ENCODE measurements at places on chromosomes 1 and 21.

- DNase-seq, result no peak
Observed at GRCh38 chr1:2633936-2634491, 1.2 kb upstream of the MMEL1 start.

DNA sequence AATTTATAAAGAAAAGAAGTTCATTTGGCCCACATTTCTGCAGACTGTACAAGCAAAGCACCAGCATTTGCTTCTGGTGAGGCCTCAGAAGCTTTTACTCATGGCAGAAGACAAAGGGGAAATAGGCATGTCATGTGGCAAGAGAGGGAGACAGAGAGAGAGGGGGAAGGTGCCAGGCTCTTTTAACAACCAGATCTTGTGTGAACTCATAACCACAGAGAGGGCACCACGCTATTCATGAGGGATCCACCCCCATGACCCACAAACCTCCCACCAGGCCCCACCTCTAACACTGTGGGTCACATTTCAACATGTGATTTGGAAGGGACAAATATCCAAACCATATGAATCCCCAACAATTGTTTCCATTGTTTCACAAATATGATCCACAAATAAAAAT, 467.9 kb downstream of the SIPA1L2 start:
- no peak for DNase-seq

DNA sequence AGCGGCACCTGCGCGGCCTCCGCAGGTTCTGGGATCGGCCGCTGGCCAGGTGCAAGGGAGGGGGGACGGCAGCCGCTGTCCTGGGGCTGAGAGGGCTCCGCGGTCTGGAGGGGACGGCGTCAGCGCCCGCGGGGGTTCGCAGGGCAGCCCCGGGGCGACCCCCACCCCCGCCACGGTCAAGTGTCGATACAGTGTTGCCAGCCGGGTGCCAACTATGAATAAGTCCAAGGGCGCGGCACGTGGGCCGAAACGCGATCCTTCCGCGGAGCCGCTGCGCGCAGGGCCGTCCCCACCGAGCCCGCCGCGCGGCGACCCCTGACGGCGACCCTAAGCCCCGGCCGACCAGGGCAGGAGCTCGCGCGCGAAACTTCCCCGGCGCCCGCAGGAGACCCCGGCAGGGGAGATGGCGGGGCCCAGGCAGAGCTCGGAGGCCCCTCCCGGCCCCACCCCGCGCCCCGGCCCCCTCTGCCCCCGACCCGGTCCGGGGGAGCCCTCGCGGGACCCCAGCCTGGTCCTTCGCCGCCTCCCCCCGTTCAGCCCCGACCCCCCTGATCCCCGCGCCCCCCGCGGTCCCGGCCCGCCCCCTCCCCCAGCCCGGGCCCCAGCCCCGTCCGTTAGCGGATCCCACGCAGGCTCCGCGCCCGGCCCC, 586 bp upstream of the AGPAT3 start:
- peak; percentile 74 for DNase-seq

DNA sequence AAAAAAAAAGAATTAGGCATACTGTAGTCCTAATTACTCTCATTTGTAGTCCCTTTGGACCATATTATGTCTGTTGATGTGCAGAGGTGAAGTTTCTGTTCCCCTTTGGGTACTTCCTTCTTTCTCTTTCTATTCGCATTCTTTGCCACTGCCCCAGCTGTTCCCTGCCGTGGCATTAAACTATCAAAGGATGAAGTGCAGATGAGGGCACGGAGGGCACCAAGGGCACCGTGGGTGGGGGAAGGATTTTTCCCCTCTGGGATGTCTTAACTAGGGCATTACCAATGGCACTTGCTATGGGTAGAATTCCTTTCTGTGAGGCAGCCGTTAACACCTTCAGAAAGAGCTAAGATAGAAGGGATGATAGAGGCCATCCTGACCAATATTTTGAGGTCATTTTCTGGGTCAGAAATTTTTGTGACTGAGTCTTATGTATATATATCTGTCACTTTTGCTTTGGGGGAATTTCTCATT, 4.9 kb upstream of the MAPKAPK2 start:
- DNase-seq, result peak; percentile 91

- no peak for DNase-seq
Observed at GRCh38 chr1:173749137-173749536, 34.4 kb downstream of the KLHL20 start.

GRCh38 chr1:45952072-45952471, 148.7 kb downstream of the MAST2 start:
- DNase-seq, result no peak

DNA sequence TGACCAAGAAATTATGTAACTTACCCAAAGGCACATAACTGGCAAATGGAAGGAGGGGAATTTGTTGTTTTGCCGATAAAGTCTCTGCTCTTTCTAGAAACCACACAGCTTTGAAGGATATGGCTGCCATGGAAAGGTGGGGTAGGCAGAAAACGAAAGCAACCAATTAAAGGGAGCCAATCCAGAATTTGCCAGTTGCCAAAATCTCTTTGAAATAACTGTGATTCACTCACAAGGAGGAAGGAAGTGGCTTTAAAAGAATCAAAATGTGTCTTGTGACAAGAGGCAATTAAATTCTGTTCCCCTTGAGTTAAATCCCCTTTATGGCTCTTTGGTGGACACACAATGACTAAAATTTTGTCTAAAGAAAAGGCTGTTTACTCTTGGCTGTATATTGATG, 61.2 kb upstream of the CCDC190 start:
- DNase-seq, result peak; percentile 56

- no peak for DNase-seq
Observed at GRCh38 chr1:229999004-229999670, 67.9 kb upstream of the GALNT2 start.

GRCh38 chr1:6788946-6789345, 3.7 kb downstream of the CAMTA1 start:
- DNase-seq, result no peak

DNA sequence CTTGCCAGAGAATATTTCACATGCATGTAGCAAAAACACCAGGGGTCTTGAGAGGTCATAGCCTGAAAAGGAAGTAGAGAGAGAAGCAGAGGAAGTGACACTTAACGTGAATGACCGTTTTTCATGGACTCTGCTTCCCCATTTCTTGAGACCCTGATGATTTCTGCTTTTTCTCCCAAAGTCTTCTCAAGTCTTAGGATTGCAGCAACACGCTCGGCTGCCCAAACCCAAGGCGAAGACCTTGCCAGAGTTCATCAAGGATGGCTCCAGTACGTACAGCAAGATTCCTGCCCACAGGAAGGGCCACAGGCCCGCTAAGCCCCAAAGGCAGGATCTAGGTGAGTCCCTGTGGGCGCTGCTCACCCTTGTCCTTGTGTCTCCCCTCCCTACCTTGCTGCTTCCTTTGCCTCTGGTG, 12.8 kb downstream of the THEMIS2 start:
- DNase-seq, result peak; percentile 95

DNA sequence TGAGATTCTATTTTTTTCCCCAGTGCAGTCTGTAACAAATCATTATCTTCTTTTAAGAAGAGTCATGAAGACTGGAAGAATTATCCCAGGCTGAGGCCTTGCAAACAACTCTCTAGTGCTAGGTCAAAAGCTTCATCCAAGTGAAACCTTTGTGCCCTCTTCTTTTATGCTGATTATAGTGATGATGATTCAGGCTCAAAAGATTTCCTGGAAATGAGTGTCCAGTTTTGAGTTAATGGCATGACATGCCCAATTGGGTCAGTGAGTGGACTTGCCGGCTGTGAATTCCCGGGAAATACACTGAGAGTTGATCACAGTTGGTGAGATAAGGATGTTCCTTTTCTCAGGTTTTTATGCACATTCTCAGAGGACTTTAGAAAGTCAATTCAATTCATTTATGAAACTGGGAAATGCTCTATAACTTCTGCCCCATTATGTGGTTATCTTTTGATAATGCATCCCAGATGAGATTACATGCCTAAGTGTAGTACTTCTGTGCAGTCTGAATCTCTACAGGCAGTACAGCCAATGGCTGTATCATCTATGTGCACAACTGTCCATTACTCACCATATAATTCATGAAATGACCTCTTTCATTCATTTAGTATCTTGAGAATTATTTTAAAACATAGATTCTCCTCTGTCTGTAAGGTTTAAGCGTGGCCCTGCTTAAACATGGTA, 66.2 kb downstream of the S1PR1 start:
- DNase-seq, result peak; percentile 68

DNA sequence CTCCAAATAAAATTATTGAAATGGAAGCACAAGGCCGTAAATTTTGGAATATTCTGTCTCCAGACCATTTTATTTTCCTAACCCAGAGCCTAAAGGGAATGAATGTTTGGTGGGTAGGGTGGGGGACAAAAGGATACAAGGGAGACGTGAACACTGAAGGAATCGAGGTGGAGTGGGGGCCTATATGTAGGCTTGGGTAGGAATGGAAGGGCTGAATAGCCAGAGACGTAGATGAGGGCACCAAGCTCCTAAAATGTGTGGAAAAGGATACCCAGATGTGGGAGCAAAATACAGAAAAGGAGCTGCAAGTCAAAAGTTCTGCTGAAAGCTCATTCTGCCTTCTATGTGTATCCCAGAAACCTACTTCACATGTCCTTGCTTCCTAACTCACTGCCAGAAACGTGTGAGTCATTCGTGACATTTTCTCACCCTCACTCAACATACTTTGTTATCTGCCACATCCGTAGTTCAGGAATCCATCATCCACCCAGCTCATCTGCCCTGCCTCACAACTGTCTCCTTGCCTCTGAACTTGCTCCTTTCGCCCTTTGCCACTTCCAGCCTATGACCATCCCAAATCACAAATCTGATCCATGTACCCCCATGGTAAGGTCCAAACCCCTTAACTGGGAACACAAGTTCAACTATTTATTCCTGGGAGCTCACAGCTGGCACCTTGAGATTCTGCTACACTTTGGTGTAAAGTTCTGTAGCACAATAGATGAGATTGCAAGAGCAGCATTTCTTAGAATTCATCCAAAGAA, 84.1 kb upstream of the PRDX6 start:
- DNase-seq, result no peak

DNA sequence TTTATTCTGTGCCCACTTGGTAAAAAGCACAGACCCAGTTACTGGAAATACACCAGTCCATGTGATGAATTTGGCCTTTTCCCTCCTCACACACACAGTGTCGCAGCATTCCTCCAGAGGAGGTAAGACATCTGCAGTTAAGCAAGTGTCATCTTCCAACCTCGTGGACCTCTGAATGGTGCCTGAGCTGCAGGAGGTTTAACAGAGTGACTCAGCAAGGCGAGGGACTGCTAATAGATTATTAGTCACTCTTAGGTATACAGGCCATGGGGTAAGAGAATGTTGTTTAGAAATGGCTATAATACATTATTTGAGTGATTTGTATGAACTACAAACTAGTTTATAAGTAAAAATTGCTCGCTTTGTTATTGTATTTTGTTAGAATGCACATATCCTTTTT, 8.6 kb upstream of the LRRC8B start:
- DNase-seq, result peak; percentile 31

DNA sequence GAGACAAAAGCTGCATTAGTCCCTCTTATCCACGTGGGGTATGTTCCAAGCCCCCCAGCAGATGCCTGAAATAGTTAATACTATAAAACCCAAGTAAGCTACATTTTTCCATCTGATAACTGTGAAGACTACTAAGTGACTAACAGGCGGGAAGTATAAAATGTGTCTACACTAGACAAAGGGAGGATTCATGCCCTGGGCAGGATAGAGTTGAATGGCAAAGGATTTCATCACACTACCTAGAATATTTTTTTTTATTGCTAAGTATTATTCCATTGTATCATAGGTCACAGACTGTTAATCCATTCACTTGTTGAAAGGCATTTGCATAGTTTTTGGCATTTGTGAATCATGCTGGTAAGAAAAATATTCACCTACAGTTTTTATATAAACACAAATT, 26.4 kb upstream of the CFHR4 start:
- DNase-seq, result no peak

GRCh38 chr1:173995475-173995874, 26.7 kb downstream of the RC3H1 start:
- no peak for DNase-seq

GRCh38 chr21:21101911-21102310, 103.7 kb downstream of the NCAM2 start:
- DNase-seq, result peak; percentile 52

- DNase-seq, result no peak
Observed at GRCh38 chr1:80566867-80567266, 1233.9 kb upstream of the ADGRL2 start.

DNA sequence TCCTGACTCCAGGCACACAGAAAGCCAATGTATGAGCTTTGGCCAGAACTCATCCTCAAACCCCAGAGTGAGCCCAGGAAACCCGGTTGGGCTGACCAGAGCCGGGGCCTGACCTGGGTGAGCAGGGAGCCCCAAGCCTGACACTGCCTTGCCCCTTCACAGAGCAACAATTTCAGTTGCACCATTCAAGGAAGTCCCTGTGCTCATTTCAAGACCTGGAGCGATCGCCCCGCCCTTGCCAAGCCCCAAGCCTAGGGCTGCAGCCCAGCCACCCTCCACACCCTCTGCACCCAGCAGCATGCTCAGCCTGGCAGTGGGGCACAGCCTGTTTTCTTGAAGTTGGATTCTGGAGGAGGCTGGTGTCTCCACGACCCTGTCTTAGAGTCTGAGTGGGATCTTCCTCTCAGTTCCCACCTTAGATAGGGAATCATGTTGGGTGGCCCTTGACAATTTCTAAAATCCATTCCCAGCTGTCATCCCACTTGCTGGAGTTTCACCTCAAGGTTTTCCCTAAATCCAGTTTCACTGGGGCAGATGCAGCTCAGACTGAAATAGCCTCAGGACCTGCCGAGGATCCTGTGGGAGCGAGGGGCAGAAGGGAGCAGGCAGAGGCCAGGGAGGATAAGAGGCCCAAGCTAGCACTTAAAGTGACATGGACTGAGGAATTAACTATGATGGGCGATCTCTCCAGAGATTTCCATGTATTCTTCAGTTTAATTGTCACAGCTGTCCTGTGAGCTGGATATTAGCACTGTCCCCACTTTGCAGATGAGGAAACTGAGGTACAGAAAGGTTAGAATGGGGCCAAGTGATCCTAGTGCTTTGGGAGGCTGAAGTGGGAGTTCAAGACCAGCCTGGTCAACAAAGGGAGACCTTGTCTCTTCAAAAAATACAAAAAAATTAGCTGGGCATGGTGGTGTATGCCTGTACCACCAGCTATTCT, 2.5 kb downstream of the NBL1 start:
- peak; percentile 43 for DNase-seq

- no peak for DNase-seq
Observed at GRCh38 chr1:167509587-167509986, 8.7 kb downstream of the CD247 start.

GRCh38 chr1:196545222-196545621, 63.0 kb downstream of the KCNT2 start:
- no peak for DNase-seq

DNA sequence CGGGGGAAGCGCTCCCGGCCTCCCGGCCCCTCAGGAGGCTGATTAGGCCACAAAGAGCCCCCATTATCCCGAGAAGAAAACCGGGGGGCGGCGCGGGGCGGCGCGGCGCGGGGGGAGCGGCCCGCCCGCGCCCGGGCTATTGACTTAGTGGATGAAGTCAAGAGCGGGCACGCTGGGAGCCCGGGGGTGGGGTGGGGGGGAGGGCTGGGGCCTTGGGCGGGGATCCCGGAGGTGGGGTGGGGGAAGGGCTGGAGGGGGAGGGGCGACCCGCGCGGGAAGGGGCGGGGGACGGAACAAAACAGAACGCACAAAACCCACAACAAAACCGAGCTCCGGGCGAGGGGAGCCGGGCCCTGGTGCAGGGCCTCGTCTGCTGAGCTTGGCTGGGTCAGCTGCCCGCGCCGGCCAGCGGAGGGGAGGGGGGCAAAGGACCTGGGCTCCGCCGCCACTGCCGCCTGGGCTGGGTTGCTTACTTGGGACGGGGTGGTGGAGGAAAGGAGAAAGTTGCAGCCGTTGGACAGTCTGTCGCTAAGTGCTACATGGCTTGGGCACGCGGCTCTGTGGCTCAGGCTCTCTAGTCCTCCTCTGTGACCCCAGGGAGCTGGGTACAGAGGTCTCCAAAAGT, 16.3 kb downstream of the PAX7 start:
- no peak for DNase-seq

Measured in suppressor macrophage treated with lipopolysaccharide for 1 hour (primary cell).